Right hindlimb (tissue), 1 donor: ENCODE measurements at places on chromosomes 7 and 10.

DNA sequence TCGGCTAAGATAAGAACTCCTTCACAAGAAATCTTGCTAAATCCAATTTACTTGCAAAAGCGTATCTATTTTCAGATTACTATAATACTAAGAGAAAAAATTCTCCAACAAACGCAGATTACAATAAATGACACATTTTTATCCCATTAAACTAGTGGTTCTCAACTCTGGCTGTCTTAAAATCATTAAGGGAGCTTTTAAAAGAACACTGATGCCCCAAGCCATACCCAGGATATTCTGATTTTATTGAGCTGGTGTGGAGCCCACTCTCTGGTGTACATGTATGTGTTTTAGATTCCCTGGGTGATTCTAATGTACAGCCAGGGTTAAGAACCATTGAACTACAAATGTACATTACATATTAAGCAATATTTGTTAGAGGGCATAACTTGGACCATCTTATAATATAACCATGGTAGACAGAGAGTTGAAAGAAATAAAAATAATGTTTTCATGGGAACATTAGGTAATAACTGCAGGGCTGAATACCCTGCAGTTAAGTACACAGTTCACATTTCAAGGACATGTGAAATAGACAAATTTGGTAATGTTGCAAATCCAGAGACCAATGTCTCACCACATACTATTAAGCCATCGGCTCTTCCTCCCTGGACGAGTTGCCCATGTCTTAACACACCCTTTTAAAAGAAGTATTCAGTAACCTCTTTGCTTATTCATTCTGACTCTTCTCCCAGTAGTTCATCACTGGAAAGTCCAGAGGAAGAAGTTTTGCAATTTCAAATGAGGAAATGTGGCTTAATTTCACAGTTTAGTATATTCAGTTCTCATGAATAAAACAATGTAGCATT, 6.2 kb downstream of the GSAP start:
- no peak for DNase-seq

GRCh38 chr7:151425670-151426440, 14.1 kb downstream of the CRYGN start:
- DNase-seq: peak; percentile 22

DNA sequence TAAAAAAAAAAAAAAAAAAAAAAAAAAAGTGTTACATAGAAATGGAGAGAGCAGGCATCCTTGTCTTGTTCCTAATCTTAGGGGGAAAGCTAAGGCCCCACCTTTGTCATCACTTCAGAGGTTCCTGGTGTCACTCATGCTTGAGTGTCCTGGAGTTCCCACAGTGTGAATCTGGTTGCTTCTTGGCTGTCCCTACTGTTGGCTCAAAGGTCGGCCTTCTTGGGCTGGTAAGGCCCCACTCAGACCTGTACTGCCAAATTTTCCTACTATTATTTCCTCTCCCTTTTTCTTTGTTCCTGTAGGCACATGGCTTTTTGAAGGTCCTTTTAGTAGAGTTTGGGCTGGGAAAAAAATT, 21.5 kb downstream of the OPTN start:
- DNase-seq: no peak

- DNase-seq: peak; percentile 71
Measured at GRCh38 chr10:6721480-6721879, 141.4 kb upstream of the PRKCQ start.

DNA sequence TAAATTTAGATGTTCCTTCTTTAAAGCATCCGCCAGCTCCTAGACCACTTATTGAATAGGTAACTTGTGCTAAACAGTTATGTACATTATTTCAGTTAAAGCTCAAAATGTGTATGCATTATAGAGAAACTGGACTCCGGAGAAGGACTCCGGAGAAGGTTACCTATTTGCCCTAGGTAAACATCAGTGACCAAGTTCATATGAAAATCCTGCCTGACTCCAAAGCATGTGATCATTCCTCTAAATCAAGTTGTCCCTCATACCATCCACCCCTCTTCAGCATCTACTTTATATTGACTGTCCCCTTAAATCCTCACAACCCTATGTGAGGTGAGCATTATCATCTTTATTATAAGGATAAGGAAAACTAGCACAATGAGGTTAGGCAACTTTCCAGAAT, 147.5 kb downstream of the SRPK2 start:
- DNase-seq: no peak

- no peak for DNase-seq
Measured at GRCh38 chr7:41870461-41871138, 167.7 kb upstream of the INHBA start.

DNA sequence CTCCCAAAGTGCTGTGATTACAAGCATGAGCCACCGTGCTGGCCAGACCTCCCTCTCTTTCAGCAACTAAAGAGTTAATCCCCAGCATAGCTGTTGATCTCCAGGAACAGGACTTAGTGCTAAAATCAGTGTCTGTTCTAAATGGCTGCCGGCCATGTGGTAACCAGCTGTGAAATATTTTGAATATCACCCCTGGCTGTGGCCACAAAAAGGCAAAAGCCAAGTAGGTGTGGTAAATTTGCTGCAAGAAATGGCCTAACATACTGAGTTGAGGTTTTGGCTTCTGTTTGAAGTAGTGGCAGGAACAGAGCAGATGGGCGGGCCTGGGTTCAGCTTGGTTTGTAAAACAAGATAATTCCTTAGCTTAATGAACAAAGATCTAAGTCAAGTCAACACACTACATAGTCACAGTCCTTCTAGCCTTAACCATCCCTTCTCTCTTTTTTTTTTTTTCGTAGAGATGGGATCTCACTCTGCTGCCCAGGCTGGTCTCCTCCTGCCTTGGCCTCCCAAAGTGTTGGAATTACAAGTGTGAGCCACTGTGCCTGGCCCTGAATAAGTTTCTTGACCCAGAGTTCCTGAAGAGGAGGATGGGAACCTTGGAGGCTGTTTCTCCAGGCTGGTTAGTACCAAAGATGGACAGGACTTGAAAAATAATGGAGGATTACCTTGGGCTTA, 22.7 kb upstream of the AGFG2 start:
- DNase-seq: peak; percentile 76

DNA sequence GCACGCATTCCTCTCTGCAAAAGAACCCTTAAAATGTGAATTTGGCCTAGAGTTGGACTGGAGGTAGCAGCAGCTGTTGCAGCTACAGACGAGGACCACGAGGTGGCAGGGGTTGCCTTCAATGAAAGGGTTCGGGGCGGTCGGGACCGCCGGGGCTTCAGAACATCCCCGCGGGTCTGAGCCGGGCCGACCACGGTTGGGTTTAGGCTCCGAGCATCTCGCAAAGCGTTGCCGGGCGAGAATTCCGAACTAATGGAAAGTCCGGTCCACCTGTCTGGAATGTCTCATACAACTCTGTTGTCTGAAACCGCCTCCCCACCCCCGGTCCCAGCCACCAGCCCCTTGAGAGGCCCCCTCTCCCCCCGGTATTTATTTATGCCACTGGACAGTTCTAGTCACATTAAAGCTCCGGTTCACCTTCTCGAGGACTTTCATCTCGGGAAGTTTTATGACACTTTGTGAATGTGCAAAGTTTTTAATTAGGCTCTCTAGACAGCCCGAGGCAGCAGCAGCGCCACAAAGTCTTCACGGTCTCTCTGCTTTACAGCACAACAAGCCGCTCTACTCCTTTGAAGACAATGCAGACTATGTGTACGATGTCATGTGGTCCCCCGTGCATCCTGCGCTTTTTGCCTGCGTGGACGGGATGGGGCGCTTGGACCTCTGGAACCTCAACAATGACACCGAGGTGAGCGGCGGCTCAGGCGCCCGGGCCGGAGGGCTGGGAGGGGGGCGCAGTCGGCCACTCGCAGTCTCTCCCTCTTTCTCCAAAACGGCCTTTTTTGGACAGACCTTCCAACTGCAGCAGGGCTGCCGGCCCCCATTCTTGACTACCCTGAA, 246.2 kb downstream of the SLC25A13 start:
- peak; percentile 80 for DNase-seq

GRCh38 chr7:42035210-42035609, 201.8 kb downstream of the GLI3 start:
- DNase-seq: no peak

DNA sequence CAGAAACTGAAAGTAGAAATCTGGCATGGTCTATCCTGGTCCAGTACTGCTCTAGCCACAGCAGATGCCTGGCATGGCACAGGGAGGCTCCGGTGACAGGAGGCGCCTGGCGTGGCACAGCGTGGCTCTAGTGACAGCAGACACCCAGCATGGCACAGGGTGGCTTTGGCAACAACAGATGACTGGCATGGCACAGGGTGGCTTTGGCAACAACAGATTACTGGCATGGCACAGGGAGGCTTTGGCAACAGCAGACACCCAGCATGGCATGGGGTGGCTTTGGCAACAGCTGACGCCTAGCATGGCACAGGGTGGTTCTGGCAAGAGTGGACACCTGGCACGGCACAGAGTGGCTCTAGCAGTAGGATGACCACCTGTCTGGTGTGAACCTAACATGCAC, 480.5 kb upstream of the FOXK1 start:
- DNase-seq: no peak

DNA sequence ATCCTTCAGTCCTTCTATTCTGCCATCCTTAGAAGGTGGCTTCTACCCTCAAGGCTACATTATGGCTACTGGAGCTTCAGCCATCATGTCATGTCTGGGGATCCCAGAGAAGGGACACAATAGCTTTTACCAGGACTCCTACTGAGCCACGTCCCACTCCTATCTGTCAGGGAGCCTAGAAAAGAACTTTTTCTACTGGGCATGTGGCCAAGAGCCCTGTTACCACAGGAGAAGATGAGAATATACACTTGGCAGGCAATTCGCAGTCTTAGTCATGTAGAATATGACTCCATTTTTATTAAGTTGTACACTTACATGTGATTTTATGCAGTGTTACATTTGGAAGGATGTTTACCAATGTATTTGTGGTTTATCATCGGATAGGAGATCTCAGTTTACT, 64.6 kb upstream of the KCNMA1 start:
- DNase-seq: no peak

GRCh38 chr10:84360637-84361365, 32.4 kb downstream of the CCSER2 start:
- no peak for DNase-seq

DNA sequence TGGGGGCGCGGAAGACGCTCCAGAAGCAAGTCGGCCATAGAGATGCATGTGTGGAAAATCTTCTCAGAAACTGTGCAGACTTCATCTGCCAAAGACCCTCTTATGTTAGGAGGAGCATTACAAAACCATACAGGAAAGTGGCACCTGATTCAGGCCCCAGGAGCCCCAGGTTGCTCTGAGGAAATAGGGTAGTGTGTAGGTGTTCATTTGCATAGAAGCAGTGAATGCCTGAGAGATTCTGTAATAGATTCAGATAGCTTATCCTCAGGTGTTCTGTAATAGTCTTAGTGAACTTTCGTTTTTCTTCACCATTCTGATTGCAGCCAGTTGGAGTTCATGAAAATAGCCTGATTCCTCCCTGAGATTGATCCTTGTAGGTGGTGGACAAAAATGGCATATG, 106.4 kb upstream of the GJD4 start:
- DNase-seq: no peak

DNA sequence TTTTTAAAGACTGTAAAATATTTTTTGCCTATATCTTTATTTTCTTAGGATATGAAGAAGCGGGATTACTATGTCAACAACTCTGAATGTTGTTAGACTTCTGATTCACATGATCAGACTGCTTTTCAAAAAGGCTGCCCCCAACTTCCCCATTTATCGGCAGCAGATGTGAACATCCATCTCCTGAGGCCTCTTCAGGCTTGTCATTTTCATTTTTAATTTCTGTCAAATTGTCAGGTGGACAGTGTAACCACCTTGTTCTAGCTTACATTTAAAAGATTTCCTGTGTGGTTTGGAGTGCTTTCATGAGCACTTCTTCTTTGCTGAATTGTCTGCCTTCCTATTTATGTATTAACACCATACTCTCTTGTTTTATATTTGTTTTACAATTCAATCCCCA, 78.8 kb upstream of the GSDME start:
- DNase-seq: no peak

- DNase-seq: no peak
Measured at GRCh38 chr7:100561491-100562194, 12.1 kb downstream of the SAP25 start.

DNA sequence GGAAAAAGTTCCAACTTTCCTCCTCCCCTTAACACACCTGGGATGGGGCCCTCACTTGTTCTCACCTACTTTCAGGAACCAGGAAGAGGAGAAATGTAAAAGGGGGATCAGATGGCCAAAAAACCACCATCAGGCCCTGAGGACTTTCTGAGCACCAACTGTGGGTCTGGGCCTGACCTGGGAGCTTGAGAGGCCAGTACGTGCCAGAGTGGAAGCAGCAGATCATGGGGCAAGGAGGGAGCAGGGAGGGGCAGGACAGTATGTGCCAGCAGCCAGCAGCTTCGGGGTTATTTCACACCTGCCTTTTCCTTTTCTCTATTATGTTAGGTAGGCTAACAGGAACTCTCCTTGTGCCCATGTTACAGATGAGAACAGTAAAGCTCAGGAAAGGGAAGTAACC, 118.8 kb upstream of the UNC5B start:
- DNase-seq: no peak

DNA sequence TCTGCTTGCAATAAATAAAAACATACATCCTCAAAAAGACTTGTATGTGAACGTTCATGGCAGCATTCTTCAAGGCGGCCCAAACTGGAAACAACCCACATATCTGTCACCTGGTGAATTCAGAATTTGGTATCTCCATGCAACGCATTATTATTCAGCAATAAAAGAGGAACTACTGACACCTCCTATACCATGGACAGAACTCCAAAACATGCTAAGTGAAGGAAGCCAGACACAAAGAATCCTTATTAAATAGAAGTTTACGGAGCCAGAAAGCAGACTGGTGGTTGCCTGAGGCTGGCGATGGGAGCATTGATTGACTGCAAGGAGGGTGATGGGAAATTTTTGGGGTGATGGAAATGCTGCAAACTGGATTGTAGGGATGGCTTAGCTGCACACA, 530.8 kb upstream of the DPP6 start:
- no peak for DNase-seq

GRCh38 chr7:3791327-3791726, 490.3 kb downstream of the SDK1 start:
- no peak for DNase-seq

GRCh38 chr10:43230909-43231522, 35.8 kb downstream of the RASGEF1A start:
- DNase-seq: peak; percentile 9

GRCh38 chr7:100465702-100466311, 1.7 kb upstream of the SPACDR start:
- DNase-seq: peak; percentile 88
